ENCODE measurements at places on chromosomes 11 and 22. TPM values are rescaled to one million over a fixed set of nuclear protein-coding genes. Genes with fewer than 3 reads are reported as not detected.

Gene LRRC32
- 121 TPM for total RNA-seq

- no peak overlapping the region for H3K27ac ChIP-seq
- no peak for DNase-seq
- no peak overlapping the region for H3K4me3 ChIP-seq
- no peaks in the 10 kb centered on the region for H3K36me3 ChIP-seq
- H3K4me1 ChIP-seq = peaks cover 8% of the 10 kb centered on the region
These were observed 253.7 kb upstream of the POU2AF2 start for GRCh38 chr11:110991661-110992355.

- peaks cover 13% of the 10 kb centered on the region for H3K27me3 ChIP-seq
- DNase-seq = no peak
- peak overlapping the region; percentile 74 for H3K4me3 ChIP-seq
- no peak overlapping the region for H3K27ac ChIP-seq
- H3K4me1 ChIP-seq = peaks cover 24% of the 10 kb centered on the region
These were observed 1.6 kb downstream of the LGR4 start for GRCh38 chr11:27470826-27471588.

- no peak for DNase-seq
- H3K27me3 ChIP-seq = no peaks in the 10 kb centered on the region
- no peak overlapping the region for H3K4me3 ChIP-seq
- H3K4me1 ChIP-seq = no peaks in the 10 kb centered on the region
- H3K36me3 ChIP-seq = peaks cover 49% of the 10 kb centered on the region
These were observed 28.5 kb downstream of the AMPD3 start for GRCh38 chr11:10483584-10483983.

DNA sequence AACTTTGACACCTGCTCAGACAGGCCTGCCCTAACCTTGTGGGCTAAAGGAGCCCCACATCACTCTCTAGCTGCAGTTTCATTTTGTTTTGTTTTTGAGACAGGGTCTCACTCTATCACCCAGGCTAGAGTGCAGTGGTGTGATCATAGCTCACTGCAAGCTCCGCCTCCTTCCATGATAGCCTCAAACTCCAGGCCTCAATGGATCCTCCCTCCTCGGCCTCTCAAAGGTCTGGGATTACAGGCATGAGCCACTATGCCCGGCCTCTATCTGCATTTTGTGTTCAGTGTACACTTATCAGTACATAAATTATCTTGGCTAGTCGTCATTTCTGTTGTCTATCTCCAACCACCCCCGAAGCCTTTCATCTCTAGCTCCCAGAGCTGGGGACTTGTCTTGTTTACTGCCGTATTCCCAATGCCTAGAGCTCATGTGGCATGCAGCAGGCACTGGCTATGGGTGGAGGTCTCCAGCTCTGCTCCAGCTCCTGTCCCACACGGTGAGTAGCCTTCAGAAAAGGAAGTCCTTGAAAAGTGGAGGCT is 22.1 kb upstream of the PEX26 start:
- peaks cover 22% of the 10 kb centered on the region for H3K4me1 ChIP-seq
- H3K27me3 ChIP-seq = no peaks in the 10 kb centered on the region
- H3K27ac ChIP-seq = peak overlapping the region; percentile 68
- no peak overlapping the region for H3K4me3 ChIP-seq

GRCh38 chr11:16956538-16957153 is 57.6 kb downstream of the PLEKHA7 start:
- no peaks in the 10 kb centered on the region for H3K27me3 ChIP-seq
- no peak overlapping the region for H3K4me3 ChIP-seq
- no peak for DNase-seq

GRCh38 chr11:75677275-75677674 is 8.4 kb upstream of the MAP6 start:
- no peak overlapping the region for H3K4me3 ChIP-seq
- no peaks in the 10 kb centered on the region for H3K36me3 ChIP-seq
- no peak for DNase-seq
- H3K27me3 ChIP-seq = no peaks in the 10 kb centered on the region
- no peaks in the 10 kb centered on the region for H3K4me1 ChIP-seq

GRCh38 chr11:959027-959426 is 33.4 kb downstream of the AP2A2 start:
- H3K4me3 ChIP-seq = no peak overlapping the region
- H3K4me1 ChIP-seq = peaks cover 15% of the 10 kb centered on the region
- no peak overlapping the region for H3K27ac ChIP-seq
